Mucosa of descending colon (tissue), 3 donors: ENCODE measurements at places on chromosomes 2 and 18.

DNA sequence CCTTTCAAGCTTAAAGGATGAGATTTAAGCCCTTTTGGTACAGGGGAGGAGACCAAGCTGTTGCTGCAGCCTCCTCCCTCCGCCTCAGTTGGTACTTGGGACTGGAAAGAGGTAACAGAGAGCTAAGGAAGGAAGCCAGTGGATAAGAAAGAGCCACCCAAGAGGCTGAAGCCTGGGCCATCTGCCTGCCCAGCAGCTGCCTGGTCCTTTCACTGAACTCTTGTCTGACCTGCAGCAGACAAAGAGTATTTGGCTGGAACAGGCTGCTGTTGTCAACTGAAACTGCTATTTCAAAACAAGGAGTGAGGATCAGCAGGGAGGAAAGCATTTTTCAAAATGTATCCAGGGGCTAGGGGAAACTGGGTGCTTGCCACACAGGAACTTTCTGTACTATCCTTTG lies 30.3 kb downstream of the TNS1 start:
- no peak for DNase-seq

DNA sequence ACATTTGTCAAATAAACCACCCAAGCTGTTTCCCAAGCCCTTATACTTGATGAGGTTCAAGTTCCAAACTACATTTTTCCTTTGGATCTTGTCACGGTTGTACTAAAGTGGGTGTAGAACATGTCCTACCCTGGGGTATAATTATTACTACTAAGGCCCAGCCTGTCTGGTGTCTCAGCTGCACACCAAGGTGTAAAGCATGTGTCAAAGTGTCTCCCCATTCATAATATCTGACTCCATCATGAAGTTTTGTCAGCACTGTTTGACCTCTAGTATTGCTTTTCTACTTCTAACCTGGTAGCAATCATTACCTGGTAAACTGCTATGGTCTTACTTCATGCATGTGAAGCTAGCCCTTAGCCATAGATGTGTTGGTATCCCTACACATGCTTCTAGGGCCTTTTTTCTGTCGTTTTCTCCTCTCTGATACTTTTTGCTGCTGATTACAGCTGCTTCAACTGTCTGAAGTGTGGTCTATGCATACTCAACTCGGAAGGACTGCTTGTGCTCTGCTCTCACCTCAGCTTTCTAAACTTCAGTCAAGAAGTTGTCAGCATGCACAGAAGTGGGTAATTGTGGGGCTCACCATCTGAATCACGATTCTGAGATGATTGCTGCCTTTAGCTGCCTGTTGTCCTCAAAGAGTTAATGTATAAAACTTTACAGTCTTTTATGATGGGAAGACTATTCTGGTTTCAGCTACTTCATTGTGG lies 445.7 kb upstream of the TRIB2 start:
- DNase-seq, result no peak

GRCh38 chr18:27094621-27095020 lies 90.5 kb downstream of the CHST9 start:
- no peak for DNase-seq

- no peak for DNase-seq
Measured at GRCh38 chr2:162022290-162022945, 51.6 kb downstream of the DPP4 start.

DNA sequence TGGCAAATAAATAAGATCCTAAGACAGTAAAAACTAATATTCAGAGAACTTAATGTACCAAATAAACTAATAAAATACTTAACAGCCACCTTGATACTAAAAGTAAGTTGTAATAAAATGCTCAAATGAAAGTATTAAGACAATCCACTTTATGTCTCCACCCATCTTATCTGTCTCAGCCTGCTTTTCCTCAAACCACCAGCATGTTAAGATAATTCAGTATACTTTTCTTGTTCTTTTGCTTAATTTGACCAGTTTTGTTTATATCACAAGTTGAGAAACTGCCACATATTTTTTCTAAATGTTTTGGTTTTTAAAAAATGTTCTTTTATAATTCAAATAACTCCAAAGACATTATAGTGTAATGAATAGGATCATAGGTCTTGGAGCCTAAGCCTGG lies 142.0 kb downstream of the MBD5 start:
- DNase-seq, result no peak
